ENCODE measurements at places on chromosomes 6 and 20.

DNA sequence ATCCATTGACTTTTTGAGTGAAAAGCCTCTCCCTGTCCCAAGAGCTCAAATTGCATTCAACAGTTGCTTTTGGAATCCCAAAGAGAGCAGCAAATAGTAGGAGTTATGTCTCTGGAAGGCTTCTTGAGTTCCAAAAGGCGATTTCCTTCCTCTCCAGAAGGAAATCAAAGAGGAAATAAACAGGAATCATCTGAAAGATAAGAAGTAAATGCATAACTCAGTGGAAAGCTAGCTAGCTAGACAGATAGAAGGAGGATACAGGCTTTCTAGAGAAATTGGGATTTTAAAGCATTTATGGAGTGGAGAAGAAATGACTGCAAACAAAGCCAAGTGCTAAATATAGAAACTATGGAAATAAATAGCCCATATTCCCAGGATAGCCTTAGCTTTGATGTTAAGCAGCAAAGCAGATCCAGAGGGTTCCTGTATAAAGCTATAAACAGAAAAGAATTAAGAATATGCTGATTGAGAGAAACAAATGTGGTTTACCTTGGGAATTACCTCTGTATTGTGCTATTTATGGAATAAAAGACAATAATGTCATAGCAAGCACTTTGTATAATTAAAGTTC, 214.7 kb downstream of the PLCB1 start:
- DNase-seq, result no peak

DNA sequence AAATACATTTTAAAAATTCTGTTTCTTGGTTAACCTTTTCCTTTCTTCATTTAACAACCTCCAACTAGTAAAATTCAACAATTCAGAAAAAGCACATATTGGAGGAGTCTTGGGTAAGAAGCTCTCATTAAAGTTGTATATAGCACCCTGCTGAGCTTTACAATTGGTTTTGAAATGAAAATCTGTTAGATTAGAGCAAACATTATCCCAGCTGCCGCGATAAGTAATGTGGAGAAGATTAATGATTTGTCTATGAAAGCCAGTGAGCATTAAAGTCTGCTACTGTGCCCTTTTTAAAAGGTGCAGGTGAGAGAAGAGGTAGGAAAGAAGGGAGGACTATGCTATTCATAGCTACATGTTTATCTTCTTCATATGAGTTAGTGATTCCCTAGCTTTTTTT, 201.5 kb downstream of the ZFAND3 start:
- no peak for DNase-seq

DNA sequence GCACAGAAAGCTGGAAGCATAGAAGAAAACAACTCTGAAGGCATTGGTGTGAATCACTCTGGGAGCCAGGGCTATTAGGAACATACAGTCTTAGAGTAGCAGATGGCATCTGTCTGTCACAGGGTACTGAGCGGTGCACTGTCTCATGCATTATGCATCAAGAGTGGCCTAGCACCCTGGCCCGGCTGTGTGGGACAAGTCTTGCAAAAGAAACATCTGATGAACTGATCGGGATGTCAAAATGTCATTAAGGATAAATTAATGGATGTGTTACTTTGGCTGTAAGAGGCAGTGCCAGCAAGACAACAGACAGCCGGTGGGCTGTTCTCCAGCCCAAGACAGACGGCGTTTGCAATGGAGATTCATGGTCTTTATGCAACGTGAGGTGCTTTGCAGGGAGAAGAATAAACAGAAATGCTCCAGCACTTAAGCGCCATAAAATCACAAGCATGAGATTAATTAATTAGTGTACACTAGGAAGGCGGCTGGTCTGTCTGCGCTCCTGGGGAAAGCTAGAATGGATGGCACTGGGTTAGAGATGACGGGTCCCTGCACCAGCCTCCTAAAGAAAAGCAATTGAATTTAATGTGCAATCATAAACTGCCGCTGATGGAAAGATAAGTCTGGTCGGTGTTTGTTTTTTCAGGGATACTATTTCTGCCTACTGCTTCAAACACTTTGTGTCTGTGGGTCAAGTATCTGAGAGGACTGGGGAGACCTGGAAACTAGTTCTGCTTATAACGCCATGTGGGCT, 600.6 kb upstream of the CHD6 start:
- DNase-seq, result no peak

- DNase-seq, result no peak
Measured at GRCh38 chr6:35611240-35611639, 77.5 kb downstream of the FKBP5 start.

DNA sequence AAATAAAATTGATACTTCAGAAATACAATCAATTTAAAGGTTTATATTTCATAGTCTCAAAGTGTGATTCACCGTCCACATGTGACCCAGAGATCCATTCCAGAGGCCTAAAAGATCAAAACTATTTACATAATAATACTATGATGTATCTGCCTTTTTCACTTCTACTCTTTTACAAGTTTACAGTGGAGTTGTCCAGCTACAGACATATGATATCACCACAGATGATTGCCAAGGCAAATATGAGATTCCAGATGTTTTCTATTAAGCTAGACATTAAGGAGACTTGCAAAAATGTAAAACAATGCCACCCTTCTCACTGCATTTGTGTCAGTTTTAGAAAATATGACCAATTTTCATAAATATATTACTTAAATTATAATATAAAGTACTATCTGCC, 443.7 kb downstream of the GJA1 start:
- no peak for DNase-seq

DNA sequence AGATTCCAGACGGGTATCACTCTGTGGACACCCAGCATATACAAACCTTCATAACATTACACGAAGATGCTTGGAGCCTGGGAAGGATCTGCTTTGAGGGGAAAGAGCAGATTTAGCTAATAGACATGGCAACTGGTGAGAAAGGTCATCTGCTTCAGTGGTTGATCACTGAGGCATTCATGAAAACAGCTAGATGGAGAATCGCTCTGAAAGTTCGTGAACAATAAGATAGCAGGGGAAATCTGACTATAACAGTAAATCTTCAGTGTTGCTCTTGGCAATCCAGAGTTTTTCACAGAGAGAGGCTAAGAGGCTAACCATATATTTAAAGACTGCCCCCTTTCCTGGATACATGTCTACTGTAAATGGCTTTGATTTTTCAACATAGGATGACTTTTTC, 245.3 kb downstream of the FARS2 start:
- DNase-seq, result no peak
